ENCODE measurements at places on chromosomes 6 and 20.

- DNase-seq = no peak
These were observed 41.5 kb downstream of the SLC22A2 start for GRCh38 chr6:160217073-160217472.

- no peak for DNase-seq
These were observed 33.8 kb downstream of the TMEM181 start for GRCh38 chr6:158593670-158594069.

DNA sequence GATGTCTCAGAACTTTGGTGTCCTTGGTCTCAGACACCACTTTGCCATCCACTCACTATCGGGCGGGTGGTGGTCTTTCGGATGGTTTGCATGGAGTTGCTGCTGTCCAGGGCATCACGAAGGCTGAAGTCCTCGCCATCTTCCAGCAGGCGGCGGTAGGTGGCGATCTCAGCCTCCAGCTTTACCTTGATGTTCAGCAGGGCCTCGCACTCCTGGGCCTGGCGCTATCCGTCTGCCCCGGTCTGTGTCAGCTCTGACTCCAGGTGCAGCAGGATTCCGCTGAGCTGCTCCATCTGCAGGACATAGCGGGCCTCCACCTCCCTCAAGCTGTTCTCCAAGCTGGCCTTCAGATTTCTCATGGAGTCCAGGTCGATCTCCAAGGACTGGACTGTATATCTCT lies 36.0 kb downstream of the ZNF311 start:
- no peak for DNase-seq

DNA sequence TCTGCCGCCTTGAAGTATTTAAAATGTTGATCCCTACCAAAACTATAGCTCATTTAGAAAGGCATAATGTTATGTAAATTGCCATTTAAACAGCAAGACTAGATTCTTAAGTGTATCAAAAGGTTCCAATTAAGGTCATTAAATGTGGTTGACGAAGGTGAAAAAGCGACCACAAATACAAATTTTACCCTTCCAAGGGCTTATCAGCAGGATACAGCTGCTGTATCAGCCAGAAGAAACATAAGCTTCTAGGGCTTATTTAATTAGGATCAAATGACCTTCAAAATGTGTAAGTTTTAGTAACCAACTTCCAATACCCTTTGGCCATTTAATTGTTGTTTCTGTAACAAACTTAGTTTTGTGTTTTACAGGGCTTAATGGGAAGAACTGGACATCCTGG lies 139.9 kb downstream of the COL9A1 start:
- no peak for DNase-seq

DNA sequence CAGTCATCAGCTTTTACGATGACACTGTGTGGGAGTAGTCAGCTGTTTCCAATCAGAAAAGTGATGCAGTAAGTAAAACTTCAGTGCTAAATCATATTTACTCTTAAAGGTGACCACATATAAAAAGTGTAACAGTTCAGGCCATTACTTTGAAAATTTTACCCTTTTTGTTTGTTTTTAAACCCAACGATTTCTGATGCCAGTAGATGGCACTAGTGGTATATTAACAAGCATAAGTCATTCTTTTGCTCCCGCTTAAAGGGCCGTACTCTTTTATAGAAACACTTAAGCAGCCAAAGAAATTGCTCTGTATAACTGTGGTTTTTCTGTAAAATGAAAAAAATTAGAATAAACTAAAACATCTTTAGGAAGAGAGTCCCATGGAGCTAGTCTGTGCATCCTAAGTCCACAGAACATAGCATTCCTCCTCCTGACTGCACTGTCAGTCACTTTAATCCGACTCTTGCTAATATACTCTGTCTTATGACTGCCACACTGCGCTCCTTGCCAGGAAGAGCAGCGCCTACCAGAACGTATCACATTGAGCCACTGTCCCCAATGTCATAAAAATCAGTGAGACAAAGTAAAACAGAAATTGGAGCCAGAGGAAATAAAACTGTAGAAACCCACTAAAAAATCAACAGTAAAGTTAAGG lies 25.0 kb downstream of the HEBP2 start:
- DNase-seq = no peak

- DNase-seq = no peak
These were observed 168.2 kb upstream of the FOXQ1 start for GRCh38 chr6:1143655-1144054.

- no peak for DNase-seq
These were observed 2.8 kb downstream of the UNC5CL start for GRCh38 chr6:41036186-41036585.

Data from activated gamma-delta T cell treated with Interleukin-2 at 50 U/mL for 16 hours (primary cell).